Urothelium cell line (cell line): ENCODE measurements at places on chromosomes 1 and 21.

DNA sequence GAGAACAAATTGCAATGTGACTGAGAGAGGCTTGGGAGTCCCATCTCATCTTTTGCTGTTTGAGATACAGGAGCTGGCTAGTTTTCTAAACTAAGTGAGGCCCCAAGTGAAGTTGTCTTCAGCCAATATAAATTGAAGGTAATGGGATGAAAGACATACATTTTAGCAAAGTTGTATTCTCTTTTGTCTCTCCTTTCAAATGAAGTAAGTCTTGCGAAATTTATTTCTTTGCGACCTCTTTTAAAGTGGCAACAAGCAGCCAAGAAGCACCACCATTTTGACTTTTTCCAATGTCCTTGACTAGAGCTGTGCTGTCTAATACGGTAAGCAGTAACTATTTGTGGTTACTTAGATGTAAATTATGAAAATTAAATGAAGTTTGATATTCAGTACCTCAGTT lies 385.7 kb downstream of the USP25 start:
- DNase-seq = no peak

DNA sequence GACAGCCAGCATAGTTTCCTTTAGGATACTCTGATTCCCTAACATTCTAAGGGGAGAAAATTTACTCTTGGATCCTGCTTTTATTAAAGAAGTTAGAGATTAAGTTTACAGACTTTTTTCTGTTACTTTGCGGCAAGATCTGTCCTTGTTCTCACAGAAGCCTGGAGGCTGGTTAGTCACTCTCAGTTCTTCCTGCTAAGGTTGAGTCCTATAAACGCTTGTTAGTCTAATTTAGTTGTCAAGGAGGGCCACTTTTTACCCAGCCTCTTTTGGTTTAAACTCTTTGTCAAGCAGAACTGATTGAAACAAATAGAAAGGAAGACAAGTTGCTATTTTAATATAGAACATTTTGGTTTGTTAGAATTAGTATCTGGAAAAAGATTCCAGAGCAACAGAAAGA lies 89.7 kb downstream of the C21orf91 start:
- no peak for DNase-seq

- no peak for DNase-seq
Measured at GRCh38 chr1:17053086-17053684, 647 bp downstream of the SDHB start.

DNA sequence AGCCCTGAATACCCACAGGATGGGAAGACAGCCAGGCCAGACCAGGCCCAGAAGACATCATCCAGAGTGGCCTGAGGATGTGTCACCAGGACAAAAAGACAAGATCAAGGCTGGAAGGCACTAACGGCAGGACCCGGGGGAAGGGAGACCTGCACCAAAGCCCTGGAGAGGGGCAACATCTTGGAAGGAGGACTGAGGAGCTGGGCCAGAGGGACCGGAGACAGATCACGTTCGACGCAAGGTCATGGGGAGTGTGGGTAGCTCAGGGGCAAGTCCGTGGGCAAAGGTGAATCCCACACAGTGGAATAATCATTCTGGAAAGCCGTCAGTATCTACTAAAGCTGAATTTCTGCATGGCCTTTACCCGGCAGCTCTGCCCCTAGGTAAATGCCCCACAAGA lies 478.6 kb downstream of the MATN1 start:
- no peak for DNase-seq

- DNase-seq = no peak
Measured at GRCh38 chr1:36748466-36748865, 265.8 kb upstream of the CSF3R start.

GRCh38 chr1:234777856-234778220 lies 167.9 kb upstream of the IRF2BP2 start:
- no peak for DNase-seq
